CD4-positive, CD25-positive, alpha-beta regulatory T cell (primary cell): ENCODE measurements at places on chromosomes 13 and 19.

DNA sequence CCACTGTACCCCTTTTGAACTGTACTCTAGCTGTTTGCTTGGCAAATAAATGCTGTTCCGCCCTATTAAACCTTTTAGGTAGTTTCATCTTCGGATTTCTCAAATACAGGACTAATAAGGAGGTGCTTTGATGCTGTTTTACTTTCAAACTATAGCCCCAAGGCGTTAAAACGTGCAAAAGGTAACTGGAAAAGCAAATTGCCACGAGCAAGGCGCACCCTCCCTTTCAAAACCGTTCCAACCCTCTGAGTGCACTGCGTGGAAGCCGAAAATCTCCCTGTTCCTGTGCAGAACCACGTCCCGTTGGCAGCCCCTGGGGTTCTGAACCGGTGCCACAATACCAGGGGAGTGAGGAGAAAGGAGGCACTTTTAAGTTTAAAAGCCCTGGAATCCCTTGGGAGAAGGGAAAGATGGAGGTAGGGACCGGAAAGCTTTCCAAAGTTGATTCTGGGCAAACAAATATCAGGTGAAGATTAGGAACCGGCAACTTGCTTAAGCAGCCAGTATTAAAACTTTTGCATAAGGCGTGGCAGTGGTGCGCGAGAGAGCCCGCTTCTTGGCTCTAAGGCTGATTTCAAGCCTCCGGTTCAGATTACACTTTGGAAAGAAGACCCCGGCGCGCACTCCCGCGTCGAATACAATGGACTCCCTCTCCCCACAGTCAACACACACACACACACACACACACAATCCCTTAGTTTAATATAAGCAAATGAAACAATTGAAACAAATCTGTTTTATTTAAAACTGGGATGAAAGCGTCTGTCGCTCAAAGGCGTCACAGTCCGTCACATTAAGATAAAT is 9.5 kb downstream of the POU4F1 start:
- no peak for DNase-seq

GRCh38 chr13:110409581-110409992 is 102.5 kb downstream of the COL4A2 start:
- no peak for DNase-seq

- DNase-seq: no peak
These were observed 7.9 kb upstream of the PVR start for GRCh38 chr19:44635581-44636438.

GRCh38 chr13:106042996-106043581 is 492.4 kb downstream of the EFNB2 start:
- DNase-seq: no peak

DNA sequence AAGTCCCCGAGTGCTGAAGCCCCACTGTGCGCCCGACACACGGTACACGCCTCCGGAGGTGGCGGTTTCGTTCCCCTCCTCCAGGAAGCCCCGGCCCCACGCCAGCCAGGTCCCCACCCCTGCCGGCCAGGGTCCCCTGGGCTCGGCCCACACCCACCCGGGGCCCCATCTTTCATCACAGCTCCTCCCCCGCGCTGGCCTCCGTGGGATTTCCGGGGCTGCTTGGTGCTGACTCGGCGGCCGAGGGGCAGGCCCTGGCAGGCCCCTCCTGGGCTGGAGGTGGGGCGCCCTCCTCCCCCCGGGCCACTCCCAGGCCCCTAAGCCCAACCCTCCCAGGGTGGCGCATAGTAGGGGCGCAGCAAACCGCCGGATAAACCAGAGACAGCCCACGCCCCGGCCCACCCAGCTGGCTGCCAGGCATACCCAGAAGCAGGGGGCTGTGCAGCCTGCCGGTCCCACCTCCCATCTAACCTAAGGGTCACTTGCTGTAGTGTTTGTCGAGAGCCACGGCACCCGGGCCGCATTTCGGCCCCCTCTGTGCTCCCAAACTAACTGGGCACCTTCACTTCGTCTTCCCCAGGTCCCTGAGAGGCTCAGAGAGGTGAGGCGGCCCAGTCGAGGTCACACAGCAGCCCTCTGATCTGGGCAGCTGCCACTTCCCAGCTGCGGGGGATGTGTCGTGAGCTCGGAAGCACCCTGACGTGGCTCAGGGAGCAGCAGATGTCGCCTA is 6.6 kb downstream of the ZBTB7A start:
- DNase-seq: peak; percentile 38

- no peak for DNase-seq
These were observed 1697.7 kb downstream of the EFNB2 start for GRCh38 chr13:104837756-104838155.

GRCh38 chr13:61294467-61295191 is 121.0 kb downstream of the PCDH20 start:
- no peak for DNase-seq

GRCh38 chr13:22235285-22235949 is 564.5 kb downstream of the FGF9 start:
- DNase-seq: no peak

GRCh38 chr13:28477709-28477973 is 17.3 kb downstream of the FLT1 start:
- no peak for DNase-seq

DNA sequence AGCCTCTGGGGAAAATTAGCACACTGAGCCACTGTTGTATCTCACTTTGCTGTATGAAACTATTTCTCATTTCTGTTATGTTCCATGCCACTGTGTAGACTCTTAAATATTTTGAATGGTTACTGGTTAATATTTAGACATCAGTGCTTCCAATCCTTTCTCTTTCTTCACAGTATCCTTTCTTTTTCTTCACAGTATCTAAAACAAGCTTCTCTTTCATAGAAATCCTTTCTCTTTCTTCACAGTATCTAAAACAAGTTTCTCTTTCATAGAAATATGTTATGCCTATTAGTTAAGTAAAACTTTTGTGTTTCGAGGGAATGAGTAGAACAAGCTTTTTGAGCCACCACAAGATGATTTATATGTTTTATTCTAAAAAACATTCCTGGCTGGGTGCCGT is 326.8 kb upstream of the KLF12 start:
- no peak for DNase-seq

GRCh38 chr19:49594993-49595818 is 4.2 kb downstream of the PRR12 start:
- no peak for DNase-seq

GRCh38 chr19:16821081-16821480 is 8.1 kb upstream of the SIN3B start:
- DNase-seq: no peak

- no peak for DNase-seq
These were observed 1.0 kb downstream of the FLT1 start for GRCh38 chr13:28493740-28494503.

- DNase-seq: no peak
These were observed 5.0 kb upstream of the BSG start for GRCh38 chr19:567296-567900.

DNA sequence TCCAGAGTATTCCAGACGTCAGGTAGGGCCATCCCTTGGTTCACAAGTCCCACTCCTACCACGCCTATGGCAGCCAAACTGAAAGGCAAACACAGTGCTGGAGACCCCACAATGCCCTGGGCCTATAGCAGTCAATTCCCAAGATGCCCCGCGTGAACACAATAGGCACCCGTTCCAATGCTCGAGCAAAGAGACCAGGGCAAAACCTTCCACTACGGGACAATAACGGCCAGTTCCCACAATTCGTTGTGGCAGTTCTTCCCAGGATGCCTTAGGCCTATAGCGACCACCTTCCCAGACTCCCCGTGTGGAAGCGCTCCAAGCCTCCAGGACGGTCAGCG is 538 bp downstream of the ZNF428 start:
- DNase-seq: no peak

DNA sequence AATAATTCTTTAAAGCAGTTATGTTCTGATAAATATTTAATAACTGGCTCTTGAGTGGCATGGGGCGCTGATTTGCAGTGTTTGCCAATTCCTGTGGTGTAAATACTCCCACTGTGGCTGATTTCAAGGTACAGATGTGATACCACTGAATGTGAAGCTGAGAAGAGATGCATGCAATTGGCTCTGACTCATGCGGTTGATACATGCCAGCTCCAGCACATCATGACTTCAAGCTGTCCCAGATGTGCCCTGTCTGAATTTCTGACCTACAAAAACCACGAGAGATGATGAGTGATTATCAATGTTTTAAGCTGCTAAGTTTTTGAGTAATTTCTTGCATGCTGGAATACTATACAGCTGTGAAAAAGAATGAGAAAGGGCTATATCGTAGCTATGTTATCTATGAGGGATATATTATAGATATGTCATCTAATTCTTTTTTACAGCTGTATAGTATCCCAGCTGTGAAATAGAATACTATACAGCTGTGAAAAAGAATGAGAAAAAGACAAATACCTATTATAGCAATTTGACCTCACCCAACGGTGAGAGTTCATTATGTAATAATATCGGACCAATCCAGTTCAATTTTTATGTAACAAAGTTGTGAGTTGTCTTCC is 7.6 kb upstream of the ACSBG2 start:
- no peak for DNase-seq

DNA sequence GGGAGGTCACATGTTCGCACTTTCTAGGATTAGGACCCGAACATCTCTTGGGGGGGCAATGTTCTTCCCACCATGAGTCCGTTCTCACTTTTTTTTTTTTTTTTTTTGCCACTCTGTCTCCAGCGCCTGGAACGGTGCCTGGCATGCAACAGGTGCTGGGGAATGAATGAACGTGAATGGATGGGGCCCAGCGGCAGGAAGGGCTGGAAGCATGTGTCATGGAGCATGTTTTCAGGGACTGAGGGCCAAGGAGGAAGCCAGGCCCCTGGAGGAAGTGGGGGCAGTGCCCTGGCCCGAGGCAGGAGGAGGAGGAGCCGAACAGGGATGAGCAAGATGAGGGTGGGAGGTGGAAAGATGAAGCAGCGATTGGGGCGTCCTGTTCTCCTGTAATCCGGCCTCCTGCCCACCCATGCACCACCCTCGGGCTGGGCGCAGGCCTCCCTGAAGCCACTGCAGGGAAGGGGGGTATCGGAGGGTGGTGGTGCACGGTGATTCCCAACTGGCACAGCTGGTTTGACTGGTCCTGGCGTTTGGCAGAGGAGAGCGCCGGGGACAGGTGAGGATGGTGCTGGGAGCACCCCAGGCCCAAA is 8.8 kb upstream of the SULT2B1 start:
- no peak for DNase-seq

DNA sequence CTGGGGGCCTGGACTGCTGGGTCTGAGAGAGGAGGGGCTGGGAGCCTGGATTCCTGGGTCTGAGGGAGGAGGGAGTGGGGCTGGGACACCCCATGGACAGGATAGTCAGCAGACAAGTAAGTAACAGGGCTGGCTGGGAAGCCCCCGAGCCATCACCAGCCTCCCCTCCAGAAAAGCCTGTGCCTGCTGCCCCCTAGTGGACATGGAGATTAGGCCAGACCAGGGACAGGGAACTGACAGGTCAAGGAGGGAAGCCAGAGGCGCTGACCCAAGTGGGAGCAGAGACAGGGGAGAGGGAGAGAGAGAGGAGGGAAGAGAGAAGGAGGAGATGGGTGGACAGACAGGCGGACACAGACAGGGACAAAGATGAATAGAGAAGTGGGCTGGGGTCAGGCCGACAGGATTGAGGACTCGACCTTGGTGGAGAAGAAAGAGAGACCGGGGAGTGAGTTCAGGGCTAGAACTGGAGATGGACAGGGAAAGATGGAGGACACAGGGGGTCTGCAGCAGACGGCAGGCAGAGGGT is 6.7 kb upstream of the ERFL start:
- DNase-seq: peak; percentile 64

DNA sequence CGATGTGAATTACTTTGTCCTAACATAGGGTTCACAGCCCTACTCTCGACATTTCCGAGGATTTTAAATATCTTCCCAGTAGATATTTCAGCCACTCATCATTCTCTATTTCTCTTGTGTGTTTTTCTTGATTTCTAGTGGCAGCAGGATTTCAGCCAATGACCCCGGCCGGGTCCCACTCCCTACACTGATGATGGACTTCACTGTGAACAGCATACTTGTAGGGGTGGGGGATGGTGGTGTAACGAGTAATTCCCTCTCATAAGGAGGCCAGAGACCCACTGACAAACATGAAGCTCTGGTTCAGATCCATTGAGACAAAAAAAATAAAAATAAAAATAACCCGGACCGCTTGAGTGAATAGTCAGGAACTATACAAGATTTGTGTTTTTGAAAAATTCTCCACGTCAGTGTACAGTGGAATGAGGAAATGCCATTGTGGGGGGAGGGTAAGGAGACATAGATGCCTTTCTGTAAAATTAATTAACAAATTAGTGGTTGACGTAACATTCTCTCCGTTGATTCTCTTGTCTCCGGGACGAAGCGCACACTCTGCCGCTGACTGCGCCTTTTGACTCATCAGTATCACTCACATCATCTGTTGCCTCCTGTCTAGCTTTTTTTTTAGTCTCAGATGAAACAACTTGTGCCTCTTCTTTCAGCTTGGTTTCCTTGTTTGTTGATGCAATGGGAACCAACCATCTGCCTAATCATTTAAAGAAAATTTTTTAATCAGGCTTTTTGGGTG is 48.8 kb upstream of the IRS2 start:
- no peak for DNase-seq

DNA sequence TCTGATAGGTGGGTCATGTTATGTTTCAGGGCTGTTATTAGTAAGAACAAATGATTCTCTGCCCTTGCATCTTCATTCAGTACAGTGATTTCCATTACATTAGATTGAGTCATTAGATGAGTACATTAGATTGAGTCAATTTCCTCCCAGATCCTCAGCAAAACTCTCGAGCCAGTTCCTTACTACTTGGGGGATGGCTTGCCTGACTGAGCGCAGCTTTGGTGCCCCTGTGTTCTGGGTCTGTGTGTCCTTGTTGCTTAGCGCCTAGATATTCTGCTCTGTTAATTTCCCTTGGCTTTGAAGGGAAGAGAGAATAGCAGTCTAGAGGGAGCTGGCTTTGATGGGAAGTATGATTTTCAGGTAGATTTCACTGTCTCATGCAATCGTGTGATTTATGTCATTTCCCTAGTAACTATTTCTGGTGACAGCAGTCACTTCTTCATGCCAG is 19.1 kb upstream of the SCEL start:
- no peak for DNase-seq

DNA sequence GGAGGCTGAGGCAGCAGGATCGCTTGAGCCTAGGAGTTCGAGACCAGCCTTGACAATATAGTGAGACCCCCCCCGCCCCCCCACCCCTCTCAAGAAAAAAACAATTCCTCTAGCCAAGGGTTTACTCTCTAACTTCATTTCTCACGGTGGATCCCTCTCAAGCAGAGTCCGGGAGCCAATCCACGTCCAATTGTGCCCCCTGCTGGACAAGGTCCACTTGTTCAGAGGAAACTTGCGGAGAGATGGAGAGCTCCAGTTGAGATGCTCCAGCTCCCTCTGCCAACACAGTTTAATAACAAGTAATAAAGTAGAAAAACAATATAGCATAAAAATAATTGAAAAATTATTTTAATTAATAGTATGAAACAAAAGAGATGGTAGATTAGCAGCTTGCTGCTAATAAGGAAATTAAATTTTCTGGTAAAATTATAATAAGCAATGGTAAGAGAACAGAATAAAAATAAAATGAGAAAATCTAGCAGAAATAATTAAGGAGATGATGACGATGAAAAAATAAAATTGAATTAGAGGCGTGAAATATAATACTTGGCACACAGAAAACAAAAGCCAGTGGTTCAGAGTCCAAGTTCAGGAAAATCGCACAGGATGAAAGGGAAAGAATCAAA is 14.5 kb upstream of the SIGLEC14 start:
- peak; percentile 50 for DNase-seq

- DNase-seq: no peak
These were observed 28.0 kb downstream of the SIAH3 start for GRCh38 chr13:45823583-45823982.
